ENCODE measurements at places on chromosomes 5 and 9.
A peak's percentile ranks its signal among the peaks of the same experiment; 100 is the strongest.

DNA sequence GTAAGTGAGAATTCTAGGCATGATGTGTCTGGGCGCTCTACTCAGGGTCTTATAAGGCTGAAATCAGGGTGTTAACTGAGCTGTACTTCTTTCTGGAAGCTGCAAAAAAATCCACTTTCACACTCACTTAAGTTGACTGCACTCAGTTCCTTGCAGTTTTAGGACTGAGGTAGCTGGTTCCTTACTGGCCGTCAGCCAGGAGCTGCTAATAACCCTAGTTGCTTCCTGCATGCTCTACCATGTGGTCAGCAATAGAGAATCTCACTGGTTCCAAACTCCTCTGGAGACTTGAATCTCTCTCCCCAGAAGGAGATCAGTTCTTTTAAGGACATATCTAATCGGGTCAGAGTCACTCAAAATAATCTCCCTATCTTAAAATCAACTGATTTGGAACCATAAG, 911.2 kb downstream of the EFNA5 start:
- DNase-seq, result peak; percentile 0

DNA sequence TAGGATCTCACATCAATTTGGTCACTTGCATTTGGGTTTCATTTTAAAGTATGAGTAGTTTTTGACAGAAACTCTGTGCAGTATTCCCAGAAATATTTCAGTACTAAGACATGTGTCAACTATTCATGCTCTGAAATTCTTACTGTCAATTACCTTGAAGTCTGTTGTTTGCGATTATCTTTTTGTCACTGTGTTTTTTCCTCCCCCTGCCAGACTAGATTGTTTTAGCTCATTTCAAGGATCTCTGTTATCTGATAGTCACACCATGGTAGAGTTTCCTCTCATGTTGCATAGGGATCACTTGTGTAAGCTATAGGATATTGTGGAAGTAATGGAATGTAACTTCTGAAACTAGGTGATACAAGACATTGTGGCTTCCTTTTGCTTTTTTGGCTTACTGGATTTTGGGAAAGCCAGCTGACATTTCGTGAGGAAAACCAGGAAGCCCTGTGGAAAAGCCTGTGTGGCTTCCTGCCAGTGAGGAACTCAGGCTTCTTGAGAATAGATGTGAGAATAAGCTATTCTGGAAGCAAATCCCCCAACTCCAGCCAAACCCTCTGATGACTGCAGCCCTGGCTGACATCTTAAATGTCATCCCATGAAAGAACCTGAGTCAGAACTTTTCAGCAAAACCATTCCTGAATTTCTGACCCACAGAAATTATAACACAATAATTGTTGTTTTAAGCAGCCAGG, 122.2 kb downstream of the FGF10 start:
- no peak for DNase-seq

GRCh38 chr9:82036086-82036485, 47.5 kb downstream of the SPATA31D1 start:
- no peak for DNase-seq

DNA sequence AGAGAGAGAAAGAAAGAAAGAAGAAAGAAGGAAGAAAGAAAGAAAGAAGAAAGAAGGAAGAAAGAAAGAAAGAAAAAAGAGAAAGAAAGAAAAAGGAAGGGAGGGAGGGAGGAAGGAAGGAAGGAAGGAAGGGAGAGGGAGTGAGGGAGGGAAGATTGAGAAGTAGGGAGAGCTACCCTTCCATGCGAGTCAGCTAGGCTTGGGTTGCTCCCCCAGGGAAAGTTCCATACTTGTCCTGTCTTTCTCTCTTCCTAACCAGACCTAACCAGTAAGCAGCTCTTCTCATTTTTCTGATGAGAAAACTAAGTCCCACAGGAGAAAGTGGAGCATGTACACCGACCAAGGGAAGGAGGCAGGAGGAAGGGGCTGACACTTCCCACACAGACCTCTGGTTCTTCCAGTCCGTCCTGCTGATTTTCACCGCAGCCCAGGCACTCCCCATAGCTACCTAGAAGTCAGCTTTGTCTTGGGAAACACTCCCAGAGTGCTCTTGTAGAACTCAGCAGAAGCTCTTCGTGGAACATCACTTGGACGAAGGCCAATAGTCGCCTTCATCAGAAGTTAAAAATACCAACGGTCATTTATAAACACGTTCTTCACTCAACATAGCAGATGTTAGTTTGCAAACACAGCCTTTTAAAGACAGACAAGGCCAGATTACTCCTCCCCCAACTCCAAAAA, 29.0 kb upstream of the ENTREP1 start:
- DNase-seq, result peak; percentile 17

- no peak for DNase-seq
These were observed 70.5 kb downstream of the FOXD1 start for GRCh38 chr5:73378070-73378469.

DNA sequence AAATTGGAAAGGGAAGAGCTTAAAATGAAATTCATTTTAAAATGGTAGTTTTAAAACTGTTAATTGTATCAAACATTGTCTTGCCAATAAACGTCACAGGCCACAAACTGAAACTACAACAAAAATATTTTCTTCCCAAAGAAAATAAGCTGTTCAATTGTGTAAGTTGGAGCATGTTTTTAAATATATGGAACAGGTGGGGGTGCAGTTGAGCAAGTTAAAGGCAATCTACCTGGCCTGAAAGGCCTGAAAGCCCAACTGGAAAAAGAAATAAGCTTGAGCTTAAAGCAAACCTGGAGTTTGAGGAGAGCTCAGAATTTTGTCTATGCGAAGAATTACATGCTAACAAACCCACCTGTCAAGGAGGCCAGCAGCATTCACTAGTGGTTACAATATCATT, 439.5 kb downstream of the ACTL7B start:
- peak; percentile 40 for DNase-seq

DNA sequence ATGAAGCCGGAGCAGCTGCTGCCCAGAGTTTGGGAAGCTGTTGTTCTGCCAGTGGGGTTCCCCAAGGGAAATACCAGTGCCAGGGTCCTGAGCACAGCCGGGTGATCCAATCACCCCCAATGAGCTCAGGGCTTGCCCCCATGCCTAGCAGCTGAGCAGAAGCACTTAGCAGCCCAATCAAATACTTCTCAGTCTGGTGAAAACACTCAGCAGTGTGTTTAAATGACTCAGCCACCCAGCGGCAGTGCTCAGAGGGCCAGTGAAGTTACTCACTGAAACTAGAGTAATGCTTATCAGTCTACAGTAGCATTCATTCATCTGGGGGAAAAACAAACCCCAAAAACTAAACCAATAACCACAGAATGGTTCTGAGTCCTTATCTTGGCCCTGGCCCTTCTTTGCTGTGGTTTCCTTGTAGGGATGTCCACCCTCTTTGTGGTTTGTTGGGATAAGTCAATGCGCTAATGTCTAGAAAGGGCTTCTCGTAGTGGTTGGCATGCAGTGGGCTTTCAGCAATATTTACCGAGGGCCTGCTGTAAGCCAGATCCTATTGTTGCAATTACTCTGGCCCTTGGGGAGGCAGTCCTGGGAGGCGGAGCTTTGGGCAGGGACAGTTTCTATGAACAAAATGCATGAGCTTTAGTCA, 43.1 kb downstream of the LHX2 start:
- DNase-seq, result peak; percentile 64

DNA sequence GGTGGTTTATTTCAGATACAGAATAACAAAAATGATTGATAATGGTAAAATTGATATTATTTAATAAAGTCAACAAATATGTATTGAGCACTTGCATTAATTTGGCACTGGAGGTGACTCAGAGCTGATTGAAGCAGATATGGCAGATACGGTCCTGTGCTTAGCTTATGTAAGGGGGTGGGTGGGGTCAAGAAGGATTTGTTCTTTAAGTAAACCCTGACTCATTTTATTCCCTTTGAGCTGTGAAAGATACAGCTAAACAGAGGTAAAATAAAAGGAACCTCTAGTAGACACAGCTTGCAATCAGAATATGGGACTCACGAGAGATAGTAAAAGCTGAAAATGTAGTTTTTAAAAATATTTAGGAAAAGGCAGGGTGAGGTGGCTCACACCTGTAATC, 201.3 kb upstream of the CLINT1 start:
- no peak for DNase-seq

DNA sequence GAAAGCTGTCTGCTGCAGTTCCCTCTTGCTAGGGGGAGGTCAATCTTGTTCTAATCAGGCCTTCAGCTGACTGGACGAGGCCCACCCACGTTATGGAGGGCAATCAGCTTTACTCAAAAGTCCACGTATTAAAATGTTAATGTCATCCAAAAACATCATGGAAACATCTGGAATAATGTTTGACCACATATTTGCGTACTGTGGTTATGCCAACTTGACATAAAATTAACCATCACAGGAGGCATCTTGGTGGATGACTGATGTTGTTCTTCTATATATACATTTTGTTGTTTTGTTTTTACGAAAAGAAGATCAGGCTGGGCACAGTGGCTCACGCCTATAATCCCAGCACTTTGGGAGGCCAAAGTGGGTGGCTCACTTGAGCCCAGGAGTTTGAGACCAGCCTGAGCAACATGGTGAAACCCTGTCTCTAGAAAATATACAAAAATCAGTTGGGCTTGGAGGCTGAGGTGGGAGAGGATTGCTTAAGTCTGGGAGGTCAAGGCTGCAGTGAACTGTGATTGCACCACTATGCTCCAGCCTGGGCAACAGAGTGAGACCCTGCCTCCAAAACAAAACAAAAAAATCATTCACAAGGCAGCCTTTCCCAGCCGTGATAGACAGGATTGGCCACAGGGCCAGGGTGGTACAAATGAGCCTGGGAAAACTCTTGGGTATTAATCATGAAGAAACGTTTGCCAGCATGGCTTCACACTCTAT, 33.8 kb upstream of the PRXL2C start:
- no peak for DNase-seq

DNA sequence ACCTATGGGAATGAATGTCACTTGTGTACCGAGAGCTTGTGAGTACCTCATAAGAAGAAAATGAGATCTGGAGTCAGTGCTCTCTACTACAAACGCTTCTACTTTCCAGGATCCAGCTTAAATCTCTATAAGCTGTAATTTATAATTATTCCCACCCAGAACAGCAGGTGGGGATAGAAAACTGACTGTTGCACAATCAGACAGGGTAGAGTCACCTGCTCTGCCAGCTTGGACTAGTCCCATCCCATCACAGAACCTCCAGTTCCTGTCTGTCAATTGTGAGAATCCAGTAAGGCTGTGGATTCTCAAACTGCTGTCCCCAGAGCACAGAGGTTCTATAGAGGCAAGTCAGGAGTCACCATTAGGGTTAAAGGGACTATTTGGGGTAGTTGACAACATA, 2.0 kb downstream of the SPINK7 start:
- no peak for DNase-seq

- no peak for DNase-seq
These were observed 1314.1 kb upstream of the C9orf72 start for GRCh38 chr9:28887188-28887884.

DNA sequence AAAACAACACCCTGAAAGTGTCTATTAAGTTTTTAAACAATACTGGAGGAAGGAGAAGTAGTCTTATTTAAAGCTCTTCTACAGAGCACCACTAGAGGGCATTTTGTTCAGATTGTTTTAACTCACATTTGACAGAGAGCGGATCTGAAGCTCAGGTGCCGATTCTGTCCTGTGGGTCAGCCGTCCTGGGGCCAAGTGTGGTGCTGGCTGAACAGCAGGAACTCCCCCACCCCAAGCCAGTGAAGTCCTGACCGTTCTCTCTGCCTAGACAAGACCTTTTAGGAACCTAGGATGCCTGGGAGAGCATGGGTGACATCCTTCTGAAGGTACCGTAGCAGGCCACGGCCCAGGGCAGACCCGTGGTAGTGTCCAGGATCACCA, 3.9 kb downstream of the EXOC3 start:
- peak; percentile 55 for DNase-seq

- DNase-seq, result no peak
These were observed 101.9 kb downstream of the LNPEP start for GRCh38 chr5:97037819-97038218.

DNA sequence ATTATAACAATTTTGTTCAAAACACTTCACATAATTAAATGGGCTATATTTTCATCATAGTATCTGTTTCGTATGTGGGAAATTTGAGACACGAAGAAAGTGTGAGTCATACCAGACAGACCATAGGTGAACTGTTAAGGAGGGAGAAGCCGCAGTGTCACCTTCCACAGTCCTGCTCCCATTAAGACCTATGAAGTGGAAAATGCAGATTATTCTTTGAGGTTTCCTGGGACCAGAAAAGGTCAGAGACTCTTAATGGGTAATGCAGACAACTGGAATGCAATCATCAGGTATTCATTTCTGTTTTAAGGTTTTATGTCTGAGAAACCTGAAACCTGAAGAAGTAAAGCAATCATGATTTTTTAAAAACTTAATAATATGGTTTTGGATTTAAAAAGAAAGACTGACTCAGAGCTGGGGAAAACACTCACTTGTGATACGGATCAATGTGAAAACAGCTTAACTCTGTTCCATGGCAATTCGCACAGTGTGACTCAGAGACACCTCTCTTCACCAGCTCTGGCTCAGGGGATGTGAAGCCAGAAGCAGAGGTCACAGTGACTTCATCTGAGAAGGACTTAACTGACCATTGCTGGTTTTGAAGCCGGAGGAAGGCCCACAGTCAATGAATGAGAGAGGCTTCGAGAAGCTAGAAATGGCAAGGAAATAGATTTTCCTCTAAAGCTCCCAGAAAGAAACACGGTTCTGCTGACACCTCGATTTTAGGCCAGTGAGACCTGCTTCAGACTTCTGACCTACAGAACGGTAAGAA, 17.2 kb upstream of the GCNT1 start:
- DNase-seq, result peak; percentile 88
